ENCODE measurements at places on chromosomes 1 and 21. TPM values are rescaled to one million over a fixed set of nuclear protein-coding genes. Genes with fewer than 3 reads are reported as not detected.

- no peaks in the 10 kb centered on the region for H3K36me3 ChIP-seq
- DNase-seq, result no peak
- H3K4me1 ChIP-seq, result no peaks in the 10 kb centered on the region
- H3K27ac ChIP-seq, result no peak overlapping the region
- H3K27me3 ChIP-seq, result no peaks in the 10 kb centered on the region
- H3K4me3 ChIP-seq, result no peak overlapping the region
Observed at GRCh38 chr21:31290765-31291164, 53.3 kb downstream of the TIAM1 start.

Gene CCDC17
- total RNA-seq, result 1.2 TPM

- H3K4me3 ChIP-seq, result no peak overlapping the region
- H3K36me3 ChIP-seq, result no peaks in the 10 kb centered on the region
- DNase-seq, result no peak
- H3K27ac ChIP-seq, result no peak overlapping the region
Observed at GRCh38 chr1:29523136-29523535, 286.8 kb downstream of the PTPRU start.

- H3K27me3 ChIP-seq, result no peaks in the 10 kb centered on the region
- H3K4me1 ChIP-seq, result no peaks in the 10 kb centered on the region
- H3K27ac ChIP-seq, result no peak overlapping the region
- H3K4me3 ChIP-seq, result no peak overlapping the region
- H3K36me3 ChIP-seq, result no peaks in the 10 kb centered on the region
Observed at GRCh38 chr1:31441558-31441957, 28.5 kb downstream of the SERINC2 start.

Gene GTF2B
- total RNA-seq, result 12.6 TPM

All from left ventricle myocardium inferior (tissue), 1 donor.